ENCODE measurements at places on chromosomes 7 and 10.

GRCh38 chr7:133293384-133294160 is 40.7 kb downstream of the EXOC4 start:
- DNase-seq, result no peak

- DNase-seq, result no peak
These were observed 1053.3 kb downstream of the SORCS1 start for GRCh38 chr10:106111246-106111645.

- DNase-seq, result no peak
These were observed 6.2 kb upstream of the TPST1 start for GRCh38 chr7:66198956-66199355.

DNA sequence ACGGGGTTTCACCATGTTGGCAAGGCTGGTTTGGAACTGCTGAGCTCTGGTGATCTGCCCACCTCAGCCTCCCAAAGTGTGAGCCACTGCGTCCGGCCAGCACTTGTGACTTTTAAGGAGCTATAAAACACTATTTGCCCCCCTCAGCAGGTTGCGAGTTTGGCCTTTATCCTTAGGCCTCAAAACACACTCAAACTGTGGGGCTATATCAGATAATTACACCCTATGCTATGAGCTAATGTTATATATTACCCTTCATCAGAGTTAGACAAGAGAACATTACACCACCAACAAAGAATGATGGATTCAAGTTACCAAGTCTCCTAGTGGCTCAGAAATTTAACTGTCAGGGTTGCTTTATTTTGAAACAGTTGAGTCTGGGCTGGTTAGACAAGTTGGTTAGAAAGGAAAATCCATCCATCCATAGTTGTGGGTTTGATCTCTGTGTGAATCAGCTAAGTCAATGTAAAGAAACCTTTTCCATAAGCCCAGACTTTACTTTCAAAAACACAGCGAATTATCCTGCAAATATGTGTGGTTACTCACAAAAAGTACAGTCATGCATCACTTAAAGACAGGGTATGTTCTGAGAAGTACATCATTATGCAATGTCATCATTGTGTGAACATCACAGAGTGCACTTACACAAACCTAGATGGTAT is 115.8 kb downstream of the SEMA3D start:
- DNase-seq, result no peak

GRCh38 chr7:30990673-30991170 is 27.0 kb downstream of the GHRHR start:
- no peak for DNase-seq
